ENCODE measurements at places on chromosomes 6 and 20. TPM values are rescaled to one million over a fixed set of nuclear protein-coding genes. Genes with fewer than 3 reads are reported as not detected.

- no peak for DNase-seq
Measured at GRCh38 chr6:109486068-109486467, 3.0 kb upstream of the ZBTB24 start.

DNA sequence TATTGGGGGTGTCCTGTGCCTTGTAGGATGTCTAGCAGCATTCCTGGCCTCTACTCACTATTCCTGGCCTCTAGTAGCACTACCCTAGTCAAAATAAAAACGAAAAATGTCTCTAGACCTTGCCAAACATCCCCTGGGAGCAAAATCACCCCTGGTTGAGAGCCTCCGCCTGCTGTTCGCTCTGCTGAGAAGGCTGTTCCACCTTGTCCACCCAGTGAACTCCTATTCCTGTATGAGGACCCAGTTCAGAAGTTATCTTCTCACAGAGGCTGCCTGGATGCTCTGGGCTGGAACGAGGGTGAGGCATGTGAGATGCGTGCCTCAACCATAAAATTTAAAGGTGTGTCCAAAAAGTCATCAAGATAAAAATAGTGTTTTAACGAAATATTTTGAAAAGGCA is 101.9 kb downstream of the TOX2 start:
- DNase-seq = no peak

Gene TMEM200A
- total RNA-seq = 2.9 TPM

Gene CNR1
- 8.4 TPM for total RNA-seq
